ENCODE measurements at places on chromosomes 3 and 15.

DNA sequence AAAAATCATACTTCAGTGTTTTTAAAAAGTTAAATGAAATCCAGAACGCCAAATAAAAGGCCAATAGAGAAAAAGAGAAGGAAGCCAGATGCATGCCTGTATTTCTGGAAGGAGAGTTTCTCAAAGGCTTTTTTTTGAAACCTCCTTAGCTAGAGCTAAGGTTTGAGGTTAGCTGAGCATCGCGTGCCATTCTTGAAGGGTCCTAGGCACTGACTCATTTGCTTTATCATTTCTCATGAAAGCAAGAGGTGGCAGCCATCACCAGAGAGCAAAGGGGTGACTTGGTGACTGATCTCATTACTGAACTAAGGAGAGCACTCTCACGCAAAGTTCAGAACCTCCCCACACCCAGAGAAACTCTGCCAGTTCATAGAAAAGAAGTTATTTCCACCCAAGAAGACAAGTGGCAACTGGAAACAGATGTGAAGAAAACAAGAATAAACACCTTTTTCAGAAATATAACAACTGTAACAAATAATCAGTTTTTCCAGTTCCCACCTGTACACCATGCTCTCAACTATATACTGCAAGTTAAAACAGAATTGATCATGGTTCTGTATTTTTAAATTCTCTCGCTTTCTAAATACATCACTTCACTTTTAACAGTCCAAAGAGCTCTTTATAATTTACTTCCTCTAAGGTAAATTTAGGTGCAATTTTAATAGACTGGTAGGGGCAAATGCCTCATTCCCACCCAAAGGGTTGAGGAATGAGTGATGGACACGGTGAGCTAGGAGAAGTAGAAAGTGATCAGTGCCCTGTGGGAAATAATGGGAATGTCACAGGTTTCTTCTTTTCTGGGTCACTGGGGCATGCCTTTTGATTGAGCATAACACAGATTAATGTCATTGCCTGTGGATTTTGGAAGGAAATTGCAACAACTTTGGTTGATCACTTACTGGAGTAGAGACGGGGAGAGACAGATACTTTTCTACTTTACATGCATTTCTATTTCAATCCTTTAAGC is 24.7 kb downstream of the GPR15 start:
- DNase-seq: no peak

DNA sequence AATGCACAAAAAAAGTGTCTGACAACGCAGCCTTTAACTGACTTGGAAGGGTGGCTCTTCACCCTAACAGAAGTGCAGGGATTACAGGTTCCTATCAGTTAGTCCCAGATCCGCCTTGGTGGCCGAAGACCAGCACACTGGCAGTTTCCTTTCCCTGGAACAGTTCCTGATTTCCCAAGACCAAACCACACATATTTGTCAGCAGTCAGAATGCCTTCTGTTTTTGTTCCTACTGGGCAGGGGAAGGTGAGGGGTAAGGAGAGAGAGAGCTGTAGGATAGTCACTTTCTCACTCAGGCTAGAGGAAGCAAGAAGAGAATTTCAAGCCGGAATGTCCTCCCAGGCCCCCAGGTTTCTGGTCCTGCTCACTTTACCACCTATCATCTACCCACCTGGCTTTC is 9.2 kb downstream of the CXCR6 start:
- DNase-seq: no peak

DNA sequence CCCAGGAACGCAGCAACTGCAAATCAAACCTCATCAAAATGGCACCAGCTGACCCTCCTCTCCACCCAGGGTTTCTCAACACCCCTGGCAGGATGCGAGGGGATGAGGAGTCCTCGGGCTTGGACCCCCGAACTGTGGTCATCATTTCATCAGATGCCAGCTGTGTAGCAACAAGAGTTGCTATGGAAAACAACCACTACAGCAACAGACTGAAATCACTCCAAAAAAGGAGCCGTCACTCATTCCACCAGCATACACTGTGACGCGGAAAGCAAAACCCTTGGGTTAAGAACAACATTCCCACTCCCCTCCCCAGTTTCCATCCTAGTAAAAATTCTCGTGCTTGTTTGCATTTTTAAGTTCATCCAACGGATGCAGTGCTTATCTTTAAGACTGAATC is 40.1 kb downstream of the VGLL4 start:
- DNase-seq: no peak

DNA sequence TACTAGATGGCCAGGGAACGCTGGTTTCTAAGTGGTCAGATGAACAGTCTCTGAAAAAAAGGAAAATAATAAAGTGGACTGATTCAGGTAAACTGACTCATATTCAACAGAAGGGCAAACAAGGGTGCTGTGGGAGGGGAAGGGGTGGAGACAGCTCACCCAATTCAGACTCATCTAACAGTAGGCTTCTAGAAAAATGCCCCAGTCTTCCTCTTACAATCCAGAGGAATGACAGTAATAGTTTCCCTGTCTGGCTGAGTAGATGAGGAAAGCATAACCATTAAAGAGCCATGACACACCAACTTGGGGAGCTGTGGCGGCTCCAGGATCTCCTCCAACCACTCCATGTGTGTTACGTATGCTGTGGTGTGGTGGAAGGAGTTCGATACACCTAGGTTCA is 231.4 kb upstream of the UMPS start:
- no peak for DNase-seq

- no peak for DNase-seq
These were observed 646.4 kb upstream of the ADAMTS9 start for GRCh38 chr3:65334045-65334665.

DNA sequence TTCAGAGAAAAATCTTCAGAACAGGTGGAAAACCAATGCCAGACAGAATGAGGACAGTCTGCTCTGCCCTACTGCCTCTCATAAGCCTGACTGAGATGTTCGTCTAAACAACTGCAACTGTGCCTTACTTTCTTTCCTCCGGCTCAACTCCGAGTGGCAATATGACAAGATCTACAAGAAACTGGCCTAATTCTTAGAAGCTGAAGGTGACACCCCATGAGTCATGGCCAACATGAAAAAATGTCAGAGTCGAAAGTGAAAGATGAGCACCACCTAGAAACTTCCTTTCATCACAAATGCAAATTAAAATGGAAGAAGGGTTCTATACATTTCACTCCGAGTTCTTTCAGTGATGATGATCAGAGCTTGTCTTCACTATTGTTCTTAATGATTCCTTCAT is 12.9 kb downstream of the PCYT1A start:
- no peak for DNase-seq

- no peak for DNase-seq
These were observed 13.0 kb downstream of the IRAK2 start for GRCh38 chr3:10177737-10178136.

DNA sequence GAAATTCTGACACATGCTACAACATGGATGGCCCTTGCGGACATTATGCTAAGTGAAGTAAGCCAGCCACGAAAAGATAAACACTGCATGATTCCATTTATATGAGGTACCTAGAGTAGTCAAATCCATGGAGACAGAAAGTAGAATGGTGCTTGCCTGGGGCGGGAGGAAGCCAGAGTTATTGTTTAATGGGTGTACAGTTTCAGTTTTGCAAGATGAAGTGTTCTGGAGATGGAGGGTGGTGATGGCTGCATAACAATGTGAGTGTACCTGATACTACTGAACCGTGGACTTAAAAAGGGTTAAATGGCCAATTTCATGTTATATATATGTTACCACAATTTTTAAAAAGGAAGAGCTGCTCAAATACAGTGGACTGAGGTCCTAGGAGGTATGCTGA is 66.9 kb downstream of the SEMA5B start:
- DNase-seq: no peak
